ENCODE measurements at places on chromosomes 6 and 20. TPM values are rescaled to one million over a fixed set of nuclear protein-coding genes. Genes with fewer than 3 reads are reported as not detected.

MOG gene
- total RNA-seq, result not detected

CALHM5 gene
- total RNA-seq, result not detected

PHACTR3 gene
- total RNA-seq, result not detected

CCN5 gene
- not detected for total RNA-seq

TOX2 gene
- 0.61 TPM for total RNA-seq

SNX14 gene
- total RNA-seq, result 50.3 TPM

SLC22A1 gene
- 0.16 TPM for total RNA-seq

CSTF1 gene
- 60.5 TPM for total RNA-seq

PRL gene
- not detected for total RNA-seq

MRS2 gene
- total RNA-seq, result 21.3 TPM

RAD21L1 gene
- total RNA-seq, result not detected

Data from activated CD8-positive, alpha-beta T cell treated with anti-CD3 and anti-CD28 coated beads, Interleukin-2, amount 10 ng/mL, durations not matched to agents 7 days and 5 days (primary cell).